Left lobe of liver (tissue), 2 donors: ENCODE measurements at places on chromosomes 12 and 14.

DNA sequence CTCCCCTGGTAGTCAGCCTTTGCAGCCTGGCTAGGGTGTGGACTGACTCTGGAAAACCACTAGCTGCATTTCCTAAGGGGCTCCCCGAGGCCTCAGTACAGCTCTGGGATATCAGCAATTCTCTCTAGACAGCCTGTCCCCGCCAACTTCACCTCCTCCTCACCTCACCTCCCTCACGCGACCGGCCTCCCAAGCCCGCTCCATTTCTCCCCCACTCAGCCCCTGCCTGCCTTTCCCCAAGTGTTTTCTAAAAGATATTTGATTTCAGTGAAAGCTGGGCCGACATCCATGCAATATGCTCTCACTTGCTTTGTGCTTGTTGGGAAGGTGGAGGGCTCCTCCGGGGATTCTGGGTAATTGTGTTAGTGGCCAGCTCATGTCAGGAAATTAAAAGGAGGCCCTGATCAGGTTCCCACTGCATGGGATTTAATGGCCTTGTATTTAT lies 91.8 kb downstream of the ESRRB start:
- no peak for DNase-seq

DNA sequence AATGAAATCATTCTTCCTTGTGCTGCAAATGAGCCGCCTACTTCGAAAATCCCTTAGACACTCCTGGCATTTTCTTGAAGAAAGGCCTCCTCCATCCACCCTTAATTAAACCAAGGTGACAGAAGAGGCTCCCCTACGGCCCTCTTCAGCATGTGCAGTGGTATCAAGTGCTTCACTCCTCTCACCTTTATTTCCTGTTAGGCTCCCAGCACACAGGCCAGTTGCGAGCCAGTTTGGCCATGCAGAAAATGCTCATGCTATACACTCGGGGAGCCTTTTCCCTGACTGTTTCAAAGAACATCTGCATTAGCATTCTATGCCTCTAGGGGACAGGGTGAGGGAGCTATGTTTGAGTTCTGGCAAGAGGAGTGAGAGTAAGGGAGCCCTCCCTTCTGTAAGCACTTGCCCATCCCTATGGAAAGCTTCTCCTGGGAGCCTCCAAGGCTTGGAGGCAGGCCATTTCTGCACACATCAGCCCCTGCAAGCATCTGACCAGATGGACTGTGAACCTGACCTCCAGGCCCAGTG lies 291.5 kb downstream of the RPS29 start:
- no peak for DNase-seq

DNA sequence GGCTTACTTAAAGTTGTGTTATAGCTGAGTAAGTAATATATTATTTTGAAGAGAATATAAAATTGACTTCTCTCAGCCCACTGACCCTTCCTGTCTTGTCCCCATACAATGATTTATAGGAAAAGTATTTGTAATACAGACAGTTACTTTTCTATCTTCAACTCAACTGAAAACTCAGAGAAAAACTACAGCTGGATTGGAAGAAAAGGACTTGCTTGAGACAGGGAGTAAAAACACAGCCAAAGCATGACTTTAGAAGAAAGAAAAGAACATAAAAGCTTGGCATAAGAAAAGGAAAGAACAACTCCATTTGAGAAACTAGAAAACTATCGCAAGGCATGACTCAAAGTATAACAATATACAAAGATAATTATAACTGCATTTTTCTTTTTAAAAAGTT lies 57.5 kb downstream of the MSRB3 start:
- no peak for DNase-seq

- no peak for DNase-seq
These were observed 20.2 kb upstream of the RIC8B start for GRCh38 chr12:106754331-106754730.

- DNase-seq = no peak
These were observed 167.6 kb downstream of the SLC41A2 start for GRCh38 chr12:104790296-104791125.

- no peak for DNase-seq
These were observed 325.1 kb upstream of the DCN start for GRCh38 chr12:91507754-91508153.

DNA sequence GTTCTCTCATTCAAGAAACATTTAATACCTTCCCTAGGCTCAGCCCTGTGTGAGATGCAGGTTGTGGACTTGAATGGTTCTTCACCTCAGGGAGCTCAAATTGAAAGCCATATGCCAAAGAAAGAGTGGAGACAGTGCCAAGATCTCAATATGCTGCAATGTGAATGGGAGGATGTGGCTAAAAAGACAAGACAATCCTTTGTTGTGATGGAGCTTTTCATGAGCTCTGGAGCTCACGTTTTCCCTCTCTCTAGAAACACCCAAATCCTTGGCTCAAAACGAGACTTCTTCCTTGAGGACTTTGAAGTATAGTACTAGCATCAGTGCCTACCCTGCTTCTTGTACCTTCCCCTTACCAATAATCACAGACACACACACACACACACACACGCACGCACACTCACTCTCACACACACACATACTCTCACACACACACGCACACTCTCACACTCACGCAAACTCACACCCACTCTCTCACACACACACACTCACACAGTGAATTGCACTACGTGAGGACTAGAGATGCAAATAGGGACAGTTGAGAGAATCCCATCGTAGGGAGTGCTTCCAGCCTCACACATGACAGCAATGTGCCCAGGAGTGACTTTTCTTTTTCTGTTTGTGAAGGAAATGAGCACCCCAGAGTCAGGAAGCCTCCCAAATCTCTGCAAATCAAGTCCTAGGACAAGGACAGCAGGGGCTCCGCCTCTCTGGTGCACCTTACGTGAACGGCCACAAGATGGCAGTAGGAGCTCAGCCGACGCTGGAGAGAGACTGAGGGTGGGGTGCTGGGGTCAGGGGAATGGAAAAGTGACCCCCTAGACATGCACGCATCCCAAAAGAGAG lies 231.4 kb downstream of the PCNX1 start:
- DNase-seq = peak; percentile 55

DNA sequence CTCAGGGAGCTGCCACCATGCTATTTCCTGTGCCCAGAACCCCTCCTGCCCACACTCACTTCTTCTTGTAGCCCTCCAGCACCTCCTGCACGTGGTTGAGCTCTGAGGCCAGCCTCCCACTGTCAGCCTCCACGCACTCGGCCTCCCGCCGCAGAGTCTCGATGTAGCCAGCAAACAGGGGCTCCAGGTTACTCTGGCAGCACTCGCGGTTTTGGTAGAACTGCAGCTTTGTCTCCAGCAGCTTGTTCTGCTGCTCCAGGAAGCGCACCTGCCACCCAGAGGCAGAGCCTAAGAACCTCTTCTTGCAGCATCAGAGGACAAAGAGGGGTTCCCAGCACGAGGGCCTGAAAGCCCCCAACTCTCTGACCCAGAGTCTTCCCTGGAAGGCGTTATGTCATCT lies 2.1 kb downstream of the KRT83 start:
- no peak for DNase-seq

GRCh38 chr14:95134304-95134933 lies 22.9 kb downstream of the DICER1 start:
- DNase-seq = no peak

DNA sequence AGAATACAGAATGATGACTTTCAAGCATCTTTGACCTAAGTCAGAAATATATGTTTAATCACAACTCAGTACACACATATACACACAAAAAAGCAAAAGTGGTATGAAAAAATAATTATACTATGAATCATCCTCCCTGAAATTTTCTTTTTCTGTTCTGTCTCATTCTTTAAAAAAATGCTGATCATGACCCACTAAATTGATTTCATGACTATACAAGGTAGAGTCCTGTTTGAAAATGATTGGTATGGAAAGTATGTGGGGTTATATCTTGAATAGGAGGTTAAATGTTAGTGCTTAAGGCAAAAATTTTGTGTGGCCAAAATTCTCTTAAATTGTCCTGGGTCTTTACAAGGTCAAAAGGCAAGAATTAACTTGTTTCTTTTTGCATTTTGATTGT lies 80.4 kb downstream of the SUDS3 start:
- no peak for DNase-seq

GRCh38 chr14:104101086-104101621 lies 15.7 kb downstream of the ASPG start:
- peak; percentile 45 for DNase-seq

GRCh38 chr12:130752692-130753230 lies 36.7 kb upstream of the RIMBP2 start:
- no peak for DNase-seq

DNA sequence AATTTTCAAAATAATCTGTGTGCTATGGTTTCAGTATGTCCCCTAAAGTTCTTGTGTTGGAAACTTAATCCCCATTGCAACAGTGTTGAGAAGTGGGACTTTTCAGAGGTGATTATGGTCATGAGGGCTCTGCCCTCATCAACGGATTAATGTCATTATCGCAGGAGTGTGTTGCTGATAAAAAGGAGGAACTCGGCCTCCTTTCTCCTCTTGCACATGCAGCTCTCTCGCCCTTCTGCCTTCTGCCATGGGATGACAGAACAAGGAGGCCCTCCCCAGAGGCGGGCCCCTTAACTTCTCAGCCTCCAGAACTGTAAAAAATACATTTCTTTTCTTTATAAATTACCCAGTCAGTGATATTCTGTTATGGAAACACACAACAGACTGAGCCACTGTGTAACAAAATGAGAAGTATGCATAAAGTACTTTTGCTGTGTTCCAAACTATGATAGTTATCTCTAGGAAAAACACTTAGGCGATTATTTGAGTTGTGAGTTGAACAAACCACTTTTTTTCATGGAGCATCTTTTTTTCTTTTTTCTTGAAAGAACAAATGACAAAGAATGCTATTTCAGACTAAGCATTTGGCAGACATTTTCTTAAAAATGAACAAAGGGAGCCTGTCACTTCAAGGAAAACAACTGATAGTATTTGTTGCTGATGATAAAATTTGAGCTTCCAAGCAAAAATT lies 134.8 kb upstream of the FUT8 start:
- DNase-seq = no peak

DNA sequence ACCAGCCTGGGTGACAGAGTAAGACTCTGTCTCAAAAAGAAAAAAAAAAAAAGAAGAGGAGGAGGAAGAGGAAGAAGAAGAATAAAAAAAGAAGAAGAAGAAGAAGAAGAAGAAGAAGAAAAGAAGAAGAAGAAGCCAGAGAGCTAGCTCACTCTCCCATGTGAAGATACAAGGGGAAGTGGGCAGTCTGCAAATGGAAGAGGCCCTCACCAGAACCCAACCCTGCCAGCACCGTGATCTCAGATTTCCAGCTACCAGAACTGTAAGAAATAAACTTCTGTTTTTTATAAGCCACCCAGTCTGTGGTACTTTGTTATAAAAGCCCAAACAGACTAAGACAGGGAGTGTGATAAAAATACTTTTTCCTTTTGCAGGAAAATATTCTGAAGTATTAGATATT lies 130.7 kb downstream of the ETNK1 start:
- DNase-seq = no peak

DNA sequence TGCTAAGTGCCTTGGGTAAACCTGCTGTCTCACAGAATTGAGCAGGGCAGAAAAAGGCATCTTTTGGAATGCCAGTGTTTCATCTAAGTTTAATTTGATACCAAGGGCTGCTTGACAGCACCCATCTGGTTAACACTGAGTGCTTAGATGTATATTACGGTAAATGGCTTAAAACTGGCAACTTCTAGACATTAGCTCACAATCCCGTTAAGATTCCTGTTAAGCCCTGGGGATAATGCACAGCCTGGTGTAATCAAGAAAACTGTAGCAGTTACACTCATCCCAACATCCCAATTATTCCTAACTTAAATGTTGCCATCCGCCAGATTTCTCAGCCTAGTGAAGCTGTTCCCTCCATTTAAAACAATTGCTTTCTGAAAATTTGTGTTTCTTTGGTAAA lies 29.9 kb downstream of the PPFIBP1 start:
- DNase-seq = no peak

DNA sequence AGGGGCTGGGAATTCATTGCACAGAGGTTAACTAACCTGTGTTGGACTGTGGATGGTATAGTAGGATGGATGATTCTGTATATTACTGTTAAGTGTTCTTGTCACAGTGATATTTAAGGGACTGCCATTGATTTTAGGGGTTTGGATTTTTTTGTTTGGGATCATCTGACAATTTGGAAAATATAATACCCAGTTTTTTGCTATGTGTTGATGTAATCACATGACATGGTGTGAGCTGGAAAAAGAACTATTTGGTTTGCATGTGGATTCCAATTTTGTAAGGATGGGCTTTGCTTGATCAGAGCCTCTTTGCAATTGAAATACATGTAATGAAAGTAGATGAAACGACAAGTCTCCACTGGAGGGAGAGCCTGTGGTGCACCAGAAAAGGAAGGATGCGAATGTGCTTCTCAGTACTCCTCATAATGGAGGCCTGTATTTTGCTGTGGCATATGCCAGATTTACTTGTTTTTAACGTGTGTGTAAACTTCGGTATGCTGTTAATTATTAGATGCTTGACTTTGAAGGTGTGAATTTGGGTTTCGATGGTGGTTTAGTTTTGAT lies 2.7 kb downstream of the DYRK2 start:
- no peak for DNase-seq

DNA sequence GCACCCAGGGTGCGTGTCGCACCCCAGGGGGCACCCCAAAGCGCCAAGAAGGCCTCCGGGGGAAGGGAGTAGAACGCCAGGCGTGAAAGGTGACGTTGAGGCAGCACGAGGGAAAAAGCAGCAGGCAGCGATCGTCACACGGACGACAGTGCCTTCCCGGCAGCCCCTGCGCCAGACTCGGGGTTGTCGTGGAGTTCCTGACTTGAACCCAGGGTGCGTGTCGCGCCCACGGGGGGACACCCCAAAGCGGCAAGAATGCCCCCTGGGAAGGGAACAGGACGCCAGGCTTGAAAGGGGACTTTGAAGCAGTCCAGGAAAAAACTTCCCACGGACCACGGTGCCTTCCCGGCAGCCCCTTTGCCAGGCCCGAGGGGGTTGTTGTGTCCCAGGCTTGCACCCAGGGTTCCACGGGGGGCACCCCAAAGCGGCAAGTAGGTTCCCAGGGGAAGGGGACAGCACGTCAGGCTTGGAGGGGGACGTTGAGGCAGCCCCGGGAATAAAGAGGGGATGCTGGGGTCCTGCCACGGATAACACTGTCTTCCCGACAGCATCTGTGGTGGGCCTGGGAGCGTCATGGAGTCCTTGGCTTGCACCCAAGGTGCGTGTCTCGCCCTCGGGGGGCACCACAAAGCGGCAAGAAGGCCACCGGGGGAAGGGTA lies 159.2 kb upstream of the ALG10B start:
- no peak for DNase-seq

- no peak for DNase-seq
These were observed 257.9 kb upstream of the FOXN3 start for GRCh38 chr14:89674936-89675335.

GRCh38 chr14:57709909-57710308 lies 156.0 kb downstream of the SLC35F4 start:
- DNase-seq = no peak

GRCh38 chr14:38207377-38207735 lies 348 bp upstream of the SSTR1 start:
- no peak for DNase-seq

DNA sequence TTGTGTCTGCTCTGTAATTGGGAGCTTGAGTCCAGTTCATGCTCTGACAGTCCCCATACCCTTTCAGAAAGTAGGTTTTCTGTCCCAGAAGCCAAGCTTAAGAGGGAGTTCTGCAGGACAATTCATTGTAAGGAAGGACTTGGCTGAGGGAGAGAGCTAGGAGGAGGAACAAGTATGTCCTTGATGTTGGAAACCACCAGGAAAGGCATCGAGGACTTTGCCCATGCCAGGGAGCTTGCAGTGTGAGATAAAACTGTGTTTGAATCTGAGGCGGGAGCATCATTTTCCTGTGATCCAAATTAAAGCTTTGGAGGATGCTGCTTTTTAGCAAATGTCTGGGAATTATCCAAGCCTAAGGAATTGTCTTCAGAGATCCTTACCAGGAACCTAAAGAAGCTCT lies 175.3 kb downstream of the EMP1 start:
- no peak for DNase-seq

- DNase-seq = no peak
These were observed 6.7 kb upstream of the MLEC start for GRCh38 chr12:120680165-120680738.
